ENCODE measurements at places on chromosomes 16 and 17.

- DNase-seq, result no peak
Observed at GRCh38 chr17:30363715-30364202, 15.0 kb upstream of the CPD start.

DNA sequence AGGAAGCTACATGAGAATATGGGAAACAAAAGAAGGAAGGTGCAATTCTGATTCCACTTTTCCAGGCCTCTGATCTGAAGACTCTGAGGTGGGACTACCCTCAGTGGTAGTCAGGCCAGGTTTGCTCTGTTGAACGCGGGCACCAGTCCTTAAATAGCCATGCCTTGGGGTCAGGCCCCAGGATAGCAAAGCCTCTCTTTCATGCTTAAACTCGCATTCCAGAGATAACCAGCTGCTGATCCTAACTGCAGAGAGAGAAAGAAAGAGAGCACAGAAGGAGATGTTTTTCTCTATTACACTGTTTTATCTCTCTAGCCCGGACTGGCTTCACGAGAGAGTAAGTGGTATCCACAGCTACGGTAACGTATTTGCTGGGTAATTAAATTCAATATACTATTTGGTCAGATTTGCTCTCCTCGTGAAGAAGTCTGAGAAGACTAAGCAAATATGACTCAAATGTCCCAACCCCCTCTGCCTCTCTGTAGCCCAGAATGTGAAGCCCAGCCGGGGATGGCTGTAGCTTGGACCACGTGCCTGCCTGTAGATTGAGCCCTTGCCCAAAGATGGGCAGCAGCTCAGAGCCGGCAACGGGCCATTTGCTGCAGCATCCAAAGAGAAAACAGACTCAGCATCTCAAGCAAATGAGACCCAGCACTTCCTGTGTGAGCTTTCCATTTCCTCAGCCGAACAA is 122.2 kb downstream of the SMG6 start:
- DNase-seq, result peak; percentile 25

DNA sequence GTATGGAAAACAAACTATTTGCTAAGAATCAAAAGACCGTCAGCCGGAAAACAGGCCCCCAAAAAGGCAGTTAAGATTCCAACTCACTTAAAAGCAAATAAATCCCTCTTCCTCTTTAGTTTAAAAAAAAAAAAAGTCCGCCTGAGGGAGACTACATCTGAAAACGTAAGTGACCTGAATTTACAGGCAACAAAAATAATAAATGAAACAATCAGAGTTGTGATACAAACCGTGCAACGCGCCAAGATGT is 1.1 kb downstream of the KANSL1 start:
- no peak for DNase-seq

- DNase-seq, result no peak
Observed at GRCh38 chr16:56298948-56299596, 107.8 kb downstream of the GNAO1 start.

DNA sequence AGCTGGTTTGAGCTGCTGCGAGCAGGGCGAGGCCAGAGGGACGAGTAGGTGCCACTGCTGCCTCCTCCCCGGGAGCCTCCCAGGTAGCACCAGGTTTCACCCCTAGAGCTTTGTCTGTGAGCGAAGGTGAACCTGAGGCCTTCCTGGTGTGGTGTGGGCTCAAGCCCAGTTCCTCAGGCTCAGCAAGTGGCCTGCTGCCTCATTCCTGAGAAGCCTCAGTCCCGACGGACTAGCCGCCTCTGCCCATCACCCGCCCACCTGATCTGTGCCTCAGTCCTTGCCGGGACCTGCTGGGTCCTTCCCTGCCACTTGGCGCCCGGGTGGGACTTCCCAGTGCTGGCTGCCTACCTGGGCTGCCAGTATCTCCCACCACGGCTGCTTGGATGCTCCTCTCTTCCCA is 1.7 kb downstream of the NLRC3 start:
- DNase-seq, result no peak

DNA sequence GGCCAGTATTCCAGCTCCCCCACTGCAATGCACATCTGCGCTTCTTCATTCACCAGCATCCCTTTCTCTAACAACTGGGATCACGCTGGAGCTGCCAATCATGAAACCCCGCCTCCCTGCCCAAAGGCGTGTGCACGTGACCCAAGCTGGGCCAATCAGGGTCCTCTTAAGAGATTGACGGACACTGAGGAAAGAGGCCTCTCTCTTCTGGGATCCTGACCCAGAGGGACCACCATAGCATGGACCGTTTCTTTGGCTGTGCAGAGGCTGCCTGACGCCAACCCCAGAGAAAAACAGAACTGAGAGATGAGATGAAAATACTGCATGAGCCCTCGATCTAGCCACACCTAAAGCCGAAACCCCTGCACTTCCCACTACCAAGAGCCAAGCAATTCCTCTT is 32.0 kb downstream of the COTL1 start:
- peak; percentile 95 for DNase-seq

DNA sequence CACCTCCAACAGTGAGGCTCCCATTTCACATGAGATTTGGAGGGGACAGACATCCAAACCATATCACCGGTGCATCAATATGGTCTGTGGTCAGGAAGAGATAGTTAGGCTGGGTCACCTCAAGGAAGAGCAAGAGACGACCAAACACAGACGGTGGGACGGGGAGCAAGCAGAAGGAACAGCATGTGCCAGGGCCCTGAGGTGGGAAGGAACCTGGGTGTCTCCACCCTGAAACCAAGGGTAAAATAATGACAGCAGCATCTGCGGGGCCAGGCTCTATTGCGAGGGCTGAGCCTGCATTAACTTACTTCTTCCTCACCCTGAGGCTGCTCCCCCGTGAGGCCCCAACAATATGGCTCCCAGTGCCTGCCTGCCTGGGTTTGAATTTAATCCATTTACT is 8.9 kb upstream of the PRSS21 start:
- no peak for DNase-seq

DNA sequence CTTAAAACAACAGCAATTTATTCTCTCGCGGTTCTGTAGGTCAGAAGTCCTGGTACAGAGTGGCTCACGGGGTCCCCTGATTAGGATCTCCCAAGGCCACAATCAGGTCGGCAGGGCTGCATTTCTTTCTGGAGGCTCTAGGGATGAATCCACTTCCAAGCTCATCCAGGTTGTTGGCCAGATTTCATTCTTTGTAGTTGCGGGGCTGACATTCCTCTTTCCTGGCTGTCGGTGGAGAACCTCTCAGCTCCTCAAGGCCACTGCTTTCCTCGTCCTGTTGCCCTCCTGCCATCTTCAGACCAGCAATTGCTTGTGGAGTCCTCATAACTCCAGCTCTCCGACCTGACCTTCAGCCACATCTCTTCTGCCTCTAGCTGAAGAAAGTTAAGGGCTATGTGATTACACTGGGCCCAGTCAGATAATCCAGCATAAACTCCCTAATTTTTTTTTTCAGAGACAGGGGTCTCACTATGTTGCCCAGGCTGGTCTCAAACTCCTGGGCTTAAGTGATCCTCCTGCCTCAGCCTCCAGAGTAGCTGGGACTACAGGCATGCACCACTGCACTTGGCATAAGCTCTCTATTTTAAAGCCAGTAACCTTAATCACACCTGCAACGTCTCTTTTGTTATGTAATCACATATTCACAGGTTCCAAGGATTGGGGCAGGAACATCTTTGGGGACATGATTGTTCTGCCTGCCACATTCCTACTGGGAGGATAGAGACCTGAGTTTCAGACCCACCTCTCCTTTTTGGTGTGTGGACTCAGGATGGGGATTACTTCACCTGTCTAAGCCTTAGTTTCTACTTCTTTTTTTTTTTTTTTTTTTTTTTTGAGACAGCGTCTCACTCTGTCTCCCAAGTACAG is 4.1 kb upstream of the GAST start:
- DNase-seq, result peak; percentile 72

- peak; percentile 51 for DNase-seq
Observed at GRCh38 chr17:45240905-45241327, 19.2 kb downstream of the FMNL1 start.

GRCh38 chr17:9074131-9074530 is 52.8 kb downstream of the NTN1 start:
- no peak for DNase-seq

- no peak for DNase-seq
Observed at GRCh38 chr17:82101301-82101715, 3.3 kb upstream of the FASN start.

GRCh38 chr17:78879635-78880186 is 23.3 kb downstream of the CEP295NL start:
- DNase-seq, result no peak

DNA sequence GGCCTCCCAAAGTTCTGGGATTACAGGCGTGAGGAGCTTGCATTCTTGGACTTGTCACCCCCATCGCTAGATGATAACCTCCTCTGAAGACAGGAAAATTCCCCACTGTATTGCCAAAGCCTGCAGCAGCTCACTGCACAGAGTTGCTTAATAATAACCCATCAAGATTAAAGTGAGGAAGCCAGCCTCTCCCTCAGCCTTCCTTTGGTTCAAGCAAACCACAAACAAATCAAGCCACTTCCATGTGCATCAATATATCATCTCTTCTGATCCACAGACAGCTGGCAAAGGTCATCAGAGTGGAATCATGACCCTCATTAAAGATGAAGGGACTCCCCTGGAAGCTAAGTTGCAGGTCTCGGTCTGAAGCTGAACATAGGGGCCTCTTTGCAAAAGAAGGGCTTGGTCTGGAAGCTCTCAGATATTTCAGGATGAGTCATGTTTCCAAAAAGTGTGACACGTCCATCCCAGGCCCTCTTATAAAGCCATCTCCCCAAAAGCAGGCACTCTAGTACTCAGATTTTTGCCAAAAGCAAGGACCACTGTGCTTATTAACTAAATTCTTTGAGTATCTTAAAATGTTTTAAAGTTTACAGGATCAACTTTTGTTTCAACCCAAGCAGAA is 4.8 kb downstream of the EMP2 start:
- no peak for DNase-seq

- DNase-seq, result no peak
Observed at GRCh38 chr16:73210686-73211085, 162.8 kb upstream of the ZFHX3 start.

DNA sequence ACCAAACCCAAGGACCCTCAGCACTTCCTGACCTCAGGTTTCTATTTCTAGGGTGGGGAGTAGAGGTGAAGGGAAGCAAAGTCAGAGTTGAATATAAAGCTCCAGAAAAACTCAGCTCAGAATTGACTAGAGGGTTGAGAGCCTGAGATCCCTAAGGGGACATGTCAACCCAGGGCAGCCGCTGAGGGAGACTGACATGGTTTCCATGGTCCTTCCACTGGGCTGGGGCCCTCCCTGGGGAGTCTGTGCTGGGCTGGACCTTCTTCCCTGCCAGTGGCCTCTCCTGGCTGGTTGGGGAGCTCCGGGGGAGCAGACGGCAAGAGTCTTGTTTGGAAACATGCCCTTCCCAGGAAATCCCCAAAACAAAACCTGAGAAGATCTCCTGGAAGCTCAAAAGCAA is 121.3 kb downstream of the METRNL start:
- DNase-seq, result no peak

DNA sequence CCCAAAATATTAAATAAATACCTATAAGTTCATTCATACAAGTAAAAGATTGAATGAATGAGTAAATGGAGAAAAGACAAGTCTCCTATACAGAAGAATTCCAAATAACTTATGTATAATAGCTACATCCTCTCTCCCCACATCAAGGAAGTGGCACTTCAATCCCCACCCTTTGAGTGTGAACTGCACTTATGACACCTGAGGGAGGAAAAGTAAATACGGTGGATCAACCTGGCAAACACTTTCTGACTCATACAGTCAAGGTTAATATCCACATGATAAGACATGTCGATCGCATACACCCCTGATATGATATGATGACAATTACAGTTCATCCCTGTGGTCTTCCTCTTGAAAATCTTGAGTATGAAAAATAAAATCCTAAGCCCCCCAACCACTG is 18.0 kb downstream of the SLFN12L start:
- DNase-seq, result no peak

- no peak for DNase-seq
Observed at GRCh38 chr17:28741358-28742349, 2.2 kb upstream of the TRAF4 start.

- peak; percentile 51 for DNase-seq
Observed at GRCh38 chr16:31093132-31093703, 1.4 kb downstream of the VKORC1 start.

GRCh38 chr16:24728891-24729242 is 584 bp upstream of the TNRC6A start:
- no peak for DNase-seq

DNA sequence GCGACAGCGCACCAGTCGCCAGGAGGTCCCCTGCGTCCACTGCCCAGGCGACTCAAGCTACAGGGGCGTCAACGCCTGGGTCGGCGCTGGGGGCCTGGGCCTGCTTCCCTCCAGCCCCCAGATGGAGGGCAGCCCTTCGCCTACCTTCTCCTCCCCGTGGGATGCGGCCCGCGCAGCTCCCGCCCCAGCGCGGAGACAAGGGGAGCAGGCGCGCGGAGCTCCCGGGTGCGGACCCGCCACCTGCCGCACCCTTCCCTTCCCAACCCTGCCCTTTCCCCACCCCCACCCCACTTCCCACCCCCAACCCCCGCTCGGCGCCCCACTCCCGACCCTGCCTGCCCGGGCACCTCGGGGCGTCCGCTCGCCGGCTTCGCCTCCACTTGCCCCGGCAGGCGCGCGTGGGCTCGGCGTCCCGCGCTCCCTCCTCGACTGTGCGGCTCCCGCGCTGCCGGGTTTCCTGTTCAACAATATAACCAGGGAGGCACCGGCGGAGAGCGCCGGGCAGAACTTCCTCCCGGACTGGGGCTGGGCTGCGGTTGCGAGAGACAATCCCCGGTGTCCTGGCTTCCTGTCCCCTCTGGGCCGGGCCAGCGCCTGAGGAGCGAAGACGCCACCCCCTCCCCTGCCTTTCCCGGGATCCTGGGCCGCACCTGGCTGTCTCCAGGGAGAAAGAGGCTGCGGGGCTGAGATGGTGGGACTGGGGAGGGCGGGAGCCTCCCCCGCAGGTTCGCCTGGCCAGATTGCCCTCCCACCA is at the start of gene ARHGAP27:
ARHGAP27 (minus strand) TSS at position 466 of the 754 bp plus-strand sequence. CDS start 2,591 bp downstream, outside the sequence.
- peak; percentile 78 for DNase-seq

- DNase-seq, result no peak
Observed at GRCh38 chr17:14298947-14299279, 2.0 kb upstream of the HS3ST3B1 start.

DNA sequence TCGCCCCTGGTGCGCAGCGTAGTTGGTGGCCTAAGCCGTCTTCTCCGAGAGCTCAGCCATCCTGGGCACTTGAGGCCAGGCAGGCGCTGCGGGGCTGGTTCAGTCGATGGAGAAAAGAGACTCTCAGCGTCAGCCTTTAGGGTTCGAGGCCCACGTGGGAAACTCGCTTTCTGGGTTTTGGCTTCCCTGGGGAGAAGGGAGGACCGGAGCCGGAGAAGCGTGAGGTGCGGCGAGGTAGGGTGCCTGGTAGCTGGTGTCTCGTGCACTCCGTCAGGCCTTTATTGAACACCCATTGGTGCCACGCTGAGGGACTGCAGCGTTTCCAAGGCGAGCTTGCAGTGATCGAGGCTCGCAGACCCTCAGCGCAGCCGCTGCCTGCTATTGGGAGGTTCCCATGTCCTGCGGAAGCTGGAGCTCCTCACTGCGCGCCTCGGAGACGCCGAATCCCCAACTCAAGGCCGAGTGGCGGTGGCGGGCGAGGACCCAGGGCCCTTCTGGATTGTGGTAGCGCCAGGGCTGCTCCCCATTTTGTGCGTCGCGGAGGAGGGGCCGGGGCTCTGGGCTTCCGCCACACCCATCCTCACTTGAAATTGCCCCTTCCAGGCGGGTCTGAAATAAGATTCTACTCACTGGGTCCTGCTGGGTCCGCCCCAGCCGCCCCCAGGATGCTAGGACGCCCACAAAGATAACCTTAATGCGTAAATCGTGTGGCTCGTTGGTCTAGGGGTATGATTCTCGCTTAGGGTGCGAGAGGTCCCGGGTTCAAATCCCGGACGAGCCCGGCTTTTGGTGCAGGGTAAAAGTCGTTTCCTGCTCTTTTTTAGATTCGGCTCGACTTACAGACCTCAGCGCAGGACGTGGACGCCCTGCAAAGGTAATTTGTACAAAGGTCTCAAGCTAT is 1.2 kb downstream of the OR1F1 start:
- peak; percentile 85 for DNase-seq

GRCh38 chr17:75889454-75889853 is 7.3 kb downstream of the TRIM65 start:
- DNase-seq, result no peak
